ENCODE measurements at places on chromosomes 5 and 9. TPM values are rescaled to one million over a fixed set of nuclear protein-coding genes. Genes with fewer than 3 reads are reported as not detected.

The OR13D1 gene
- not detected for total RNA-seq

The ZNF354C gene
- total RNA-seq, result 2.1 TPM

The BAAT gene
- 0.05 TPM for total RNA-seq

The TMEM171 gene
- total RNA-seq, result 0.92 TPM

The C9 gene
- not detected for total RNA-seq

The ANKRD31 gene
- total RNA-seq, result 0.09 TPM

The FAM153A gene
- not detected for total RNA-seq

The SLC36A2 gene
- not detected for total RNA-seq

The TAF11L10 gene
- total RNA-seq, result not detected

The PDE8B gene
- not detected for total RNA-seq

The NADK2 gene
- 18.5 TPM for total RNA-seq

The FOXD4L3 gene
- not detected for total RNA-seq

The C9orf153 gene
- not detected for total RNA-seq

The EQTN gene
- total RNA-seq, result 0.78 TPM

The PCDHGB6 gene
- 1.1 TPM for total RNA-seq

The ADAMTS6 gene
- 2.2 TPM for total RNA-seq

The PCDHGA10 gene
- total RNA-seq, result 4.7 TPM

The FAM169A gene
- total RNA-seq, result 14.0 TPM

The SKP2 gene
- total RNA-seq, result 56.2 TPM

The IDNK gene
- 11.5 TPM for total RNA-seq

The GABRP gene
- 0.35 TPM for total RNA-seq

The CCDC192 gene
- not detected for total RNA-seq

The ANKRD33B gene
- 0.65 TPM for total RNA-seq

The FAT2 gene
- 180 TPM for total RNA-seq

The ADGRD2 gene
- not detected for total RNA-seq

The TBC1D13 gene
- total RNA-seq, result 16.9 TPM

The FCHSD1 gene
- 20.4 TPM for total RNA-seq

The BNC2 gene
- total RNA-seq, result 0.74 TPM

The RASA1 gene
- 29.4 TPM for total RNA-seq

The CTXN3 gene
- total RNA-seq, result not detected

The CARTPT gene
- not detected for total RNA-seq

The SLC34A1 gene
- total RNA-seq, result not detected

The ANKDD1B gene
- total RNA-seq, result not detected

The IL33 gene
- total RNA-seq, result 17.4 TPM
